ENCODE measurements at places on chromosomes 4 and X.

GRCh38 chrX:65726715-65727114, 59.3 kb downstream of the MSN start:
- no peak for DNase-seq

DNA sequence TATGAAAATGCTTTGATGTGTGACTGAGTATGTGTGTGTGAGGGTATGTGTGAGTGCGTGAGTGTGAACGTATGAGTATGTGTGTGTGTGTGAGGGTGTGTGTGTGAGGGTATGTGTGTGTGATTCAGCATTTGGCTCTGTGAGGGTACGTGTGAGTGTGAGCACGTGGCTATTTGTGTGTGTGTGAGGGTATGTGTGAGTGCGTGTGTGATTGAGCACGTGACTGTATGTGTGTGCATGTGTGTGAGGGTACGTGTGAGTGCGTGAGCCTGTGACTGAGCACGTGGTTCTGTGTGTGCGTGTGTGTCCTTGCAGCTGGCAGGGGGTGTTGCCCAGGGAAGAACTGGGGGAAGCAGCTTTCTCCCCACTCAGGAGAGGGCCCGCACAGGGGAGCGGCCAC, 16.1 kb upstream of the PPP2R3B start:
- no peak for DNase-seq

DNA sequence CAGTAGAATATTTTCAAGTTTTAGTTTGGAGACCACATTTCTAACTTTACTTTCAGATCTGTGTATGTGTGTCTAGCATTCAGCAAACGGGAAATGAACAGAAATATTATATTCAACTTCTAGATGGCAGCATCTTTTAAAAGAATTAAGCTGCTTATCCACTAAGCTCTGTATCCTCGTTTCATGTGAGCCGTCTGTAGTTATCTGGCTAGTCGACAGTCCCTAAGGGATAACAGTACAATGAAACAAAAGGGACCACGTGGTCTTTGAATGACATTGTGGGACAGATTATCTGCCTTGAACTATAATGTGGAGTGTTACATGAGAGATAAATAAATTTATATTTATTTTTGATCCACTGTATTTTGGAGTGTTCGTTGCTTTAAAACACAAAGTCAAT, 35.8 kb upstream of the PRSS12 start:
- no peak for DNase-seq

- no peak for DNase-seq
Observed at GRCh38 chr4:26950446-26950845, 89.8 kb downstream of the STIM2 start.

DNA sequence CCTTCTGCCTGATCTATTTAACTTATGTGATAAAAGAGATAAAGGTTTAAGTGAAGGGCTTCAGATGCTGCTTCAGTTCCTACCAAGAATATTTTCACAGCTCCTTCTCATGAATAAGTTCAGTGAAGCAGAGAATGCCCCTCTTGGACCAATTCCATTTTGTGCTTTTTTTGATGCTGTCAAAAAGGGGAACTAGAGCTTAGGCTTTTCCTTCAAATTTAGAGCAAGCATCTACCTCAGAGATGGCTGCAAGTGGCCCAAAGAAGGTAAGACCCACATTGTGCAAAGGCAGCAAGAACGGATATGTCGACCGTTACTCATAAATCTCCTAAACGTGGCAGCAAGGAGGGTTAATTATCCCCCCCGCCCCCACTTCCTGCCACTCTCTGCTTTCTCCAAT, 4.5 kb downstream of the CHRDL1 start:
- no peak for DNase-seq

DNA sequence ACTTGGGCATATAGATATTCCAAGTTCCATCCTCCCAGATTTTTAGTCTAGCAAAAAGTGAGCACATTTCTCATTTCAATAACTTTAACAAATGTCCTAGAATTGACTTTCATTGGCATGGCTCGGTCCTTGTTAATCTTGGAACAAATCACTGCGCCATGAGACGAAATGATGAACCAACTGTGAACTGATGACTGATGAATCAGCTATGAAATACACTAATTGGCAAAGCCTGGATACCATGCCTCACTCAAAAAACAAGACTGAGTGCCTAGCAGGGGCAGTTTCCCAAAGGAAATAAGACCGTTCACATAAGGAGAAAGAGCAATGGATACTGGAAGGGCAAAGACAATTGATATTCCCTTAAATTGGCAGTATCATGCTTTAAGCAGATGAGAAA, 248.6 kb upstream of the VEGFC start:
- no peak for DNase-seq

DNA sequence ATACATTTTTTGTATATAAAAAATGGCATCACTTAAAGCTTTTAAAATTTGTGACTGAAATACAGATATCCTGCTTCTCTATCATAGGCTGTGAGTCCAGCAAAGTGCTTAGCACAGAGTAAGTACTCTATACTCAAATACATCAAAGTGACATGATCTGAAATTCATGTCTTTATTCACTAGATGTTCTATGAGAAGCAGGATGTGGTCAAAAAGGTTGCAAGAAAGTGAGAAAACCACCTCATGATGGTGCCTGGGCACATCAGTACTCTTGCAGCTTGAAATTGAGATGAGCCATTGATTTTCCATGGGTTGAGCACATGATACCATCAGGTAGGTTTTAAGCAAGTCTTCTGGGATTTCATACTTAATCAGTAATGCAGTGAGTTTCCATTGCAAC, 20.4 kb upstream of the SFRP2 start:
- DNase-seq = no peak

GRCh38 chr4:150859453-150859852, 155.6 kb downstream of the LRBA start:
- DNase-seq = no peak

DNA sequence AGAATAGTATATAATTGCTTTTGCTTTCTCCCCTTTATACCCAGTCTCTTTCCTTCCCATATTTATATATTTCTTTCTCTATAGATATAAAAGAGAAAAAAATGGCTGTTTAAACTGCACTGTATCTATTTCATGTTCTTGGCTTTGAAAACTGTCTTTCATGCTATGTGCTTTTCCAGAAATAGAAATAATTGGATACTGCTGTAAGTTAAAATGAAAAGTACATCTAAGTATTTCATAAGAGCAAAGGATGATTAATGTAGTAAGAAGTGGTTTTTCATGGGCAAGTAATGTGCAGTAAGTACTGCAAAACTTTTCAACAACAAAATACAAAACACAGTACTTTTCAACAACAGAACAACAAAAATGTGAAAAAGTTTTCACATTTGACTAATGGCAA, 237.9 kb downstream of the SNCA start:
- no peak for DNase-seq

GRCh38 chr4:7236847-7237246, 44.5 kb downstream of the SORCS2 start:
- no peak for DNase-seq

GRCh38 chrX:46039526-46039925, 505.7 kb downstream of the ZNF674 start:
- DNase-seq = no peak

DNA sequence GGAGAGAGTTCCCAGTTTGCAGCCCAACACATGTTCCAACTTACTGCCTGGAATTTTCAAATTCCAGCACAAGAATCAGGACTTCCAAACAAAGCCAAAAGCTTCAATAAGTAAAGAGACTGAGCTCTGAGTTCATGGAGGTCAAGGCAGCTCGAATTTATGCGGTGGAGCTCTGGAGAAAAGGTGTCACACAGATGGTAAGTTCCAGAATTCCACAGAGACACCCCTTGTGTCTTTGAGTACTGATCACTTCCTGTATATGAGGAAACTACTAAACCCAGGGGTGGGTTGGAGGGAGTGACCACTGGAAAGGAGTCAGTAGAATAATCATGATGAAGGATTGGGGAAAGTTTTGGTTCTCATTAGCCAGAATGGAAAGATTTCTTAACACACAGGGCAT, 118.5 kb upstream of the GUCY1A1 start:
- DNase-seq = no peak

DNA sequence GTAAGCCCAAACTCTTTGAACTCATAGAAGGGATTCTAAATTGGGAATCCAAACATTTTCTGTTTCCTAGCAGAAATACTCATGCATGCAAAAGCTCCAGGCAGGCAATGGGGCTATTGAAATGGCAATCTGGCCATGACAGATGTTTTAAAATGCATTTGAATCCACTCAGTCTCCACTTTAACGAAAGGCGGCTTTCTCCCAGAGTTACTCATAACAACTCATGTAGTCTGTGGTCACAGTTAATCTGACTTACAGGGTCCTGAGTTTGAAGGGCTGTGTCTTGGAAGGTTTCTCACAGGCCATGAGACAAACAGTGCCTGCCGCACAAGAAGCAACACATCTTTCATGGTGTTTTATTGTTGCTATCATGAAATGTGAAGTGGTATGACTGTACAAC, 185.7 kb downstream of the AMELX start:
- no peak for DNase-seq

DNA sequence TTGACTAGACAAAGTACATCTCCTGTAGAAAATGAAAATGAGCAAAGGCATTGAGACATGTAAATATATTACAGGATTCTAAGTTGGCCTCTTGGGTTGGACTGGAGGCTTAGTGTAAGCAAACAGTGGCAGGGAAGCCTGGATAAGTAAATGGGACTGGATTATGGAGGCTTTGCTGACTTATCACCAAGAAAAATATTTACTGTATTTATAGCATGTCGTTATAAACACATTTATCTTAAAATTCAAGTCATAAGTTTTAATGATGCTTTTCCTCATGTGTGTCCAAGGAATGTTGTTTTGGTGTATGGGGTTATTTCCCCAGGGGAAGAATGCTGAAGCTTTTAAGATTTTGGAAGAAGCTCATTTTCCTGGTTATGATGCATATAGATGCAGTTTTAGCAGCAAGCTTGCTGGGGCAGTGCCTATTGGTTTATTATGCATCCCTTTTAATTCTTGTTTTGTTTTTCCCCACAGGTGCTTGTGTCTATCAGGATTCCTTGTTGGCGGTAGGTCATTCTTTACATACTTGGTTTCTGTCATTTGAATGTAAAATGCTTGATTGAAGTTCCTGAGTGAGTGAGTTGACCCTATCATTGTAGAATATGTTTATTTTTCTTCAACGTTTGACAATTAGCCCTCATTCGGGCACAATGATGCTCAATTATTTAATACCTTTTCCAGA, 8.5 kb downstream of the FRAS1 start:
- no peak for DNase-seq

GRCh38 chrX:150163221-150163930, 199.7 kb upstream of the MAMLD1 start:
- DNase-seq = no peak

DNA sequence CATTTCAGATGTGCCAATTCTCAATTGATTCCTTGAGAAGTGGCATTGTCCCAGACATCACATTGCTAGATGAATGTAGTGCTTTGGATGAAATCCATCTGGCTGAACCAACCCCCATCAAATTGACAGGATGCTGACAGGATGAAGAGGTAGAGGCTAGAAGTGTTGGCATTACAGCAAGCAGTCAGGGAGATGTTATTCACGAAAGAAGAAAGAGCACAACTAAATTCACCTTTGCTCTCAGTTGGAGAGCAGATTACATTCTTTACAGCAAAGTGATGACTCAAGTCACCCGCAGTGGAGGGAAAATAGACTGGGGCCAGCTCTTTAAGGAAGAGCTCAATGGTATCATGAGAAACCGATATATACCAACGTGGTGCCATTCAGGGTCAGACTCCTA, 259.6 kb downstream of the C4orf33 start:
- peak; percentile 4 for DNase-seq

- DNase-seq = peak; percentile 20
Observed at GRCh38 chrX:40262157-40263013, 164.6 kb upstream of the BCOR start.

DNA sequence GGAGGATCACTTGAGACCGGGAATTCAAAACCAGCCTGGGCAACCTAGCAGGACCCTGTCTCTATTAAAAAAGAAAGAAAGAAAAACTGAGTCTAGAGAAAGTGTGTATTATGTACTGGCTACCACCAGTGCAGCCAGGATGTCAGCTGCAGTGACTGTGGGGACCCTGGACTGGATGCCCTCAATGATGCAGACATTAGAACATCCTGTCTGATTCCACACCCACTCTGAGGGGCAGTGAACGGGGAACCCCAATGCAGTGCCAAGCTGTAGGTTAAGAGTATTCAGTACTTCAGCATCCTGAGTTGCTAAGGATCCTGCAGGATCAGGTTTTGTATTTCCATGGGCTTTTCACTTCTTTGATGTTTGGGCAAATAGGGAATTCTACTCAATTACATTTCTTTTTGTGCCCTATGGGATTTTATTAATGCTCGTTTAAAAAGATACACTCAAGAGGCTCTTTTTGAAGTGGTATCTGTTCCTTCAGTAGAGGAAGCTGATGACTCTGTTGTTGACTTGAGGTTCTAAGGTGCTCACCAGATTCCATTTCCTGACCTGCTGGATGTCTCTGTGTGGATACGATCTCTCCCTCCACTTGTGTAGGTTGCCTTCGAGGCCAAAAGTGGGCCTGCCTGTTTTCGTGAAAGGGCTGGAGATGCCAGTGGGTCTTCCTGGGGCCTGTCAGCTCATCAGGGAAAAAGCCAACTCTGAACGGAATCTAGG, 85.9 kb upstream of the CLCN4 start:
- no peak for DNase-seq

DNA sequence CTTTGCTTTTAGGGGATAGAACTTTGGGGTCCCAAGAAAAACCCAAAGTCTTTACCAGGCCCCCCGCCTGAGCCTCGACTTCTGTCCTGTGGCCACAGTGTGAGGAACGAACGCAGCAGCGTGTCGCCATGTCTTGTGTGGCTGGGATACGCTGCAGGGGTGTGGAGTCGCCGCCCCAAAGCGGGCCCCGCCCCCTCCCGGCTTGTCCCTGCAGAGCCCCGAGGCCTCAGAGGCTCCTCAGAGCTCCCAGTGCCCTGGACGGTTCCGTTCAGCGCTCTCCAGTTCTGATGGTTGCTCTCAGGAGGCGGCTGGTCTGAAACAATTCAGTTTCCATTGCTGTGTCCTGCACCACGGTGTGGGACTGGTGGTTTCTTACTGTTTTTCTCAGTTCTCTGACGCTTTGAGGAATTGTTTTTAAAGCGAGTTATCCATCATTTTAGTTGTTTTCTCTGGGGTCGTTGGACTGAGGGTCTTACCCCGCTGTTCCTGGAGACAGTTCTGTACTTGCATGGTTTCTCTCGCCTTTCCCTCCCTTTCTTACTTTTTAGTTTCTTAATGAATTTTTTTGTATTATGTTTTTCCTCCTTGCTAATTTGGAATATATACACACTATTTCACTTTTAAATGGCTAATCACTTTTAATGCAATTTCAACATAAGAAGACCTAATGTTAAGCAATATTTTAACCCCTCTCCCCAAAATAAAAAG, 1.6 kb upstream of the IDUA start:
- DNase-seq = no peak

- DNase-seq = peak; percentile 1
Observed at GRCh38 chrX:30196322-30196721, 19.0 kb upstream of the MAGEB2 start.

- no peak for DNase-seq
Observed at GRCh38 chr4:54475546-54475945, 182.2 kb upstream of the KIT start.
